ENCODE measurements at places on chromosomes 2 and 18.
A peak's percentile ranks its signal among the peaks of the same experiment; 100 is the strongest.

DNA sequence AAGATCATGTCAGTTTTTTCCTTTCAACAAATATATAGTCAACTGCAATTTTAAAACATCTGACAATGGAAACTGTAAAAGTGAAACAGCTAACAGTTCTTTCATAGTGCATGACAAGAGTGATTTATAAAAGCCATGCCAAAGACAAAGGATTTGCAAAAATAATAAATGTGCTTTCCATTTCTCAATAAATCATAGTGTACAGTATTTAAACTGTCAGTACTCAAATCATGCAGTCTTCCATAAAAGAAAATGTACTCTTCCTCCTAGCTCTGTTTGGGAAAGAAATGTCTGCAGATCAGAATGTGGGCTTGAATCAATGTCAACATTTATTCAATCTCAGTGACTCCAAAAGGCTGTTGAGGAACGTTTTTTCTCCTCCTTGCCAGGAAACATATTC is 131.7 kb upstream of the PDE1A start:
- no peak for DNase-seq

DNA sequence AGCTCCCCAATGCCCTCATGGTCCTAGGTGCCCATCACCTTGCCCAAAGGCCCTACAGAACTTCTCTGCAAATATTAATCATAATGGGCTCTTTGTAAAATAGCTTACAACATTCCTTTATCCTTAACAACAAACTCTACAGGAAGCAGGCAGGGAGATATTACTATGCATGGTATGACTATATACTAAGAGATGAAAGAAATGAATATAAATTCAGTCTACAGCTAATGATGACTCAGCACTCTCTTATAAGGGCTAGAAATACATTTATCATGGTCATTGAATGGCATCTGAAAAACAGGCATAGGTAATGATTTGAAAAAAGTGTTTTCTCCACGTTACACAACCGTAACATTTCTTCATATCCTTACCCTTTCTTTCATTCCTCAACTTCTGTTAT is 254.8 kb upstream of the DSEL start:
- no peak for DNase-seq

DNA sequence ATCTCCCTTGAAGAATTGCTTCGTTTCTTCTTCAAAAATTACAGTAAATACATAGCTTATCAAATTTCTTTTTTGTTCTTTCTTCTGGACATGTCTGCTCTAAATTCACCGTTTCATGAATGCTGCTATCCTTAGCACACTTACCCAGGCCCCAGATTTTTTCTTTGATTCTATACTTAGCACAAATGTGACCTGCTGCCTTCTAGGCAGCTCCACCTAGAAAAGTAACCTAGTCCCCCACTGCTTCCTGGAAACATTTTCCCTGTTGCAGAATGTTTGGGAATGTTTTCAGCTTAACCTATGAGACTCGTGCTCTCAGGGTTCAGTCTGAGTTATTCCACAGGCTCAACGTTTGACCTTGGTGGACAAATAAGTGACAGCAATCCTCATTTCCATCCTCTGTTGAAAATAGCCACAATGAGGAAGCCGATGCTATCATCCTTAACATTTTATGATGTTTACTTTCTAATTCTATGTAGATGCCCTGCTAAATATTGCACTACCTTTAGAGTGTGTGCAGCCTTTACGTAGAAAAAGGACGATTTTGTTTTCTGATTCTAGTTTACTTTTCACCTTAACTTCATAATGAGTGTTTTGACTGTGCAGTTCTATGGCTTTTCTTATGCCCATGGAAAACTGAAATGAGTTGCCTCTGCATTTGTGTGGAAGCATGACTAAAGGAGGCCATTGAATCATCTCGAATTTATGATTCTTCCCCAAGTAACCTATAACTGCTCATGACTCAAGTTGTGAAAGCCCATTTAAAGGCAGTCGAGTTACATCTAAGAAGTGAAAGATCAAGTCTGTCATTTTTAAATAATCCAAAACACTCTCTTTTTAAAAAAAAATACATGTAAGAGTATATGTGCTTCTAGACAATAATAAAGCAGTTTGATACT is 47.7 kb downstream of the TMEM182 start:
- no peak for DNase-seq

DNA sequence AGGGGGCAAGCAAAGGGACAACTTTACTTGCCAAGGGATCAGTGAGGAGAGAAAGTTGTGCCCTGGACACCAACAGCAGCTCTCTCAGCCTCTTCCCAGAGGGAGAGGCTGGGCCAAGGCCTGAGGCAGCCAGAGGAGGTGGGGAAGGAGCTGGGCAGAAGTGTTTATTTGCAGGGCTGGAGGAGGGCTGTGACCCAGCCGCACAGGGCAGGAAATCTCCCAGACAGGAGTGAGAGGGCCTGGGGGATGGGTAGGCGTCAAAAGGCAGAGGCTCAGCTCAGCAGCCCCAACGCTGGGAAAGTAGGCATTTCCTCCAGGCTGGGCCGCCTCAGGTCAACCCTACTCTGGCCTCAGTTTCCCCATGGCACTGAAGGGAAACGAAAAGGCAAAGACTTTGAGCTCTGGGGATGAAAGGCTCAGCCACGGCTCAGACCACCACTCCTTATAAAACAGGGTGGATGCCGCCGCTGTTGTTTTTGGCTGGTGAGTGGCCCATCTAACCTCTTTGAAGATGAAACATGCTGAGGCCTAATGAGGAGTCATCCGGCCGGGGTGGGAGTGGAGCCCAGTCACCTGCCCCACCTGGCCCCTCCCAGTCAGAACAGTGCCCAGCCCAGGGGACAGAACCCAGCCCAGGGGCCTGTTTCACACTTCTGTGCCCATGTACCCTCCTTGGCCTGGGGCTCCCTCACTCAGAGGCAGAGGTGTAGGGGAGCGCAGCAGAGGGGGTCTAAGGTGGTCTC is 21.9 kb upstream of the SEMA4C start:
- DNase-seq: no peak

GRCh38 chr2:102453501-102453900 is 19.5 kb upstream of the SLC9A4 start:
- peak; percentile 9 for DNase-seq

DNA sequence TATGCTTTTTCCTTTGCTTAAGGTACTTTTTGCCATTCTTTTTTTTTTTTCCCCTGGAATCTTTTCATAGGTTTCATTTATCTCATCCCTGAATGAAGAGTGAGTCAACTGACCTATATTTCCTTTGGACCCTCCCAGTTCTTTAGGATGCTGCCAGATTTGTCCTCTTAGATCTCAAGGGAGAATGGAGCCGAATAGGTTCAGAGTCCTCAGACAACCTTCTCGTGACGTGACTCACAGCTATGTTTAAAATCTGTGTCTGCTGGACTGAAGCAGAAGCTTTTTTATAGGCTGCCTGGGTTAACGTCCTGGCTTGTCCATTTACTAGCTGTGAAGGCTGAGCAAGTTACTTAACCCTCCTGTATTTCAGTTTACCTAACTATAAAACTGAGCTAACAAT is 358.6 kb downstream of the DLGAP1 start:
- no peak for DNase-seq

GRCh38 chr2:158760887-158761286 is 34.2 kb upstream of the DAPL1 start:
- DNase-seq: no peak

- no peak for DNase-seq
Measured at GRCh38 chr18:80170395-80171053, 61.5 kb downstream of the ADNP2 start.

GRCh38 chr2:134314681-134315368 is 61.0 kb downstream of the MGAT5 start:
- no peak for DNase-seq

- peak; percentile 20 for DNase-seq
Measured at GRCh38 chr18:35680139-35680551, 98.6 kb downstream of the GALNT1 start.

GRCh38 chr2:37800176-37800858 is 124.8 kb upstream of the RMDN2 start:
- no peak for DNase-seq

- no peak for DNase-seq
Measured at GRCh38 chr2:88123975-88124917, 3.6 kb downstream of the FABP1 start.

GRCh38 chr2:145811276-145812164 is 1291.6 kb upstream of the ZEB2 start:
- no peak for DNase-seq

GRCh38 chr2:24697792-24698191 is 95.4 kb downstream of the PTRHD1 start:
- no peak for DNase-seq

- no peak for DNase-seq
Measured at GRCh38 chr18:70931942-70932814, 643.3 kb downstream of the SOCS6 start.

DNA sequence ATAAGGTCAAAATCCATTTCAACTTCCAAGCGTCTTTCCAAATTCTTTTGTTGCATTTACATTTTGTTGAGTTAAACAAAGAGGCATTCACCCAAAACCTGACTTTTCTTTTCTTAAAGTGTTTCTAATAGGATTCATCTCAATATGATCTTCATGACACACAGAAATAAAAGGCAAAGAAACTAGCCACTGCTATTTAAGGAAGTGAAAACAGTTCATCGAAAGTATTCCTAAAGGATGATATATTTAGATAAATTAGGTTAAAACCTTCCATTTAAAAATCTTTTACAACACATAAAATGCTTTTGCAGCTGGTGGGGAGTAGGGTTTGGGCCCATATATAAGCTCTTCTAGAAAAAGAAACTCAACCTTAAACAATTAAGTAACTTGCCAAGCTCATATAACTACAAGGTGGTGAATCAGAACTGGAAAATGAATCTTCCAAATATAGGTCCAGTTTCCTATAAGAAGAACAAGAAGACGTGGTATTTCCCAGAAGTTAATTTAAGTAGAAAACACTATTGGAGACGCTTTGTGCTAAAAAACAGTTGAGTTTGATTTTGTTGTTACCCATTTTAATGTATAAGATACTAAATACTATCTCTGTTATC is 336.0 kb upstream of the HNRNPA3 start:
- no peak for DNase-seq

GRCh38 chr2:112680666-112681101 is 34.9 kb downstream of the SLC20A1 start:
- no peak for DNase-seq

Data from NCI-H774 (cell line).